ENCODE measurements at places on chromosomes 16 and 17.

- no peak for DNase-seq
Measured at GRCh38 chr17:27596566-27597187, 34.3 kb upstream of the LGALS9 start.

DNA sequence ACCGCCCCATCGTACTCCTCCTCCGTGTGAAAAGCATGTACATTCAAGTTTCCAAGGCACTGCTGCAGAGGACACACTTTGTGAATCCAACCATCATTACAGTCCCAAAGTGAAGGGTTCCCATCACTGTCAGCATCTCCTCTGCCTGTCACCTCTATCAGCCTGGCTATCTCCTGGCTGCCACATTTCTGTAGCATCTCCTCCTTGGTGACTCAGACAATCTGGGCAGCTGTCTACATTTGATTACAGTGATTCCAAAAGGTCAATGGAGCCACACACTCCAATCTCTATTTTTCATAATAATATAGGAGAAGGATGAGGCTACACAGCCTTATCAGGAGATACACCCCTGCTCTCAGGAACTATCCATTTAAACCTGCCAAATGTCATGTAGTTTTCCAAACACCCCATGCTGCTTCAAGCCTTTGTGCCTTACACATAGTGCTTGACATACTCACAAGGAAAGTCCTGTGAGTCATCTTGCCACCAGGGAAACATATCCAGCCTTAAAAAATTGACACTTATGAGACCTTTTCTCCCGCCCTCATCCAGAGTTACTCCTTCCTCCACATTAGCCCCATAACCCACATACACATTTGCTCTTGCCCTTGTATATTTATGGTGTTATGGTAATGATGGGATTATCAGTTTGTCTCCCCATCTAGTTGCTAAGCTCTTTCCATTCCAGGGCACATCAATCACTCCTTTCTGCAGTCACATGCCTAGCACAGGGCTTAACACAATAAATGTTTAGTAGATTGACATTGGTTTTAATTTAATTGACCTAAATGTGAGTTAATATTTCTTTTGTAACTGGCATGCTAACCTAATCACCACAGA lies 250.1 kb upstream of the CDH5 start:
- peak; percentile 23 for DNase-seq

DNA sequence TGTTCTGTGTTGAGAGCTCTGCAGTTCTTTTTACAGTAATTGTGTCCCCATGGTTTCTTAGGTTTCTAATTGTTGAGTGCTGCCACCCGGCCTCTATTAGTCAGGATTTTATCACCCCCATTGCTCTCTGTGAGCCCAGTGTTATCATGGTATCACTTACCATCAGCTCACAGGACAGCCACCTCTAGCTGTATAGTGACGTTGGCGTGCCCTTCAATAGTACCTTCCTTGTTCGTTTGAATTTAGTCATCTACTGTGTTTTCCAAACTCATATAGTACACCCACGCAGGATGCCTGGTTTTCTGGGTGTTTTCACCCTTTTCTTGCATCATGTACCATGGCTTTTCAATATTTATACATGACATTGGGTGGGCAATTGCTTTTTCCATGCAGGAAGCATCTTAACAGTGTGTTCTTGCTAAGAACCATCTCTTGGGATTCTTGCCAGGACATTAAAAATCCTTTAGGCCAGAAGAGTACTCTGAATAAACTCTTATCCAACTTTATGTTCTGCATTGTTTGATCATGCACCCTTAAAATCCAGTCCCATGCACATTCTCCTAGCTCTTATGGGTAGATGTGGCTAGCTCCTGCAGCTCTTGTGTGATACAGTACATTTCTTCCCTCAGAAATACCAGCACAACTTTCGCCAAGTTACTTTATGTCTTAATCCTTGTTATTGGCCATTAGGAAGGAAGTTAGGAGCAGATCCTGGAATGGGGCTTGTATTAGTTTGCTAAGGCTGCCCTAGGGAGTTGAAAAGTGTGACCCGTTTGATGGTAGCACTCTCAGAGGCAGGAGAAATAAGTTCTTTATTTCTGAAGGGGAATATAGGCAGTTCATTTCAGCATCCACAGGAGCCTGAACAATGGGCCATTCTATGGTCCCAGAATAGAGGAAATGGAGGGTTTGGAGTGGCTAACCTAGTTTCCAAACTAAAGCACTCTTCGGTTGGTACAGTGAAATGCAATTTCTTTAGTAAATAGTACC lies 11.3 kb upstream of the ABCA10 start:
- no peak for DNase-seq

GRCh38 chr17:43648916-43649315 lies 12.8 kb downstream of the MEOX1 start:
- DNase-seq: no peak

GRCh38 chr17:1212946-1213345 lies 33.2 kb upstream of the ABR start:
- no peak for DNase-seq

- DNase-seq: no peak
Measured at GRCh38 chr16:53849585-53849984, 145.6 kb downstream of the FTO start.

All from mammary epithelial cell (primary cell).